ENCODE measurements at places on chromosomes 6 and 20.

DNA sequence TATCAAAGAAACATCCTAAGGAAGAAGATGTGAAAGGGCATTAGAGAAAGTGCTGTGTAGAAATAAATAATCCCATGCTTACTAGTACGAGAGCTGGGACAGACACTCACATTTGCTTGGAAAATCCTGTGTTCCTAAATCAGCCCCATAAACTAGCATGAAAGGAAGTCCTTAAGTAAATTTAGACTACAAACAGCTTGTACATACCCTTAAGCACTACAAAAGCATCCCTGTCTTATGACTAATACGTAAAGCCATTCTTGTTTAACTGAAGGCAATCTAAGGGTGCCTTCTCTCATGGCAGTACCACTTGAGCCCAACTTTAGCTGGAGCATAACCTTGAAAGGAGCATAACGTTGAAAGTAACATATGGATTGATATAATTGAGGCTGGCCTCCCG is 15.4 kb upstream of the FOXQ1 start:
- DNase-seq: no peak

- no peak for DNase-seq
Observed at GRCh38 chr6:130069485-130069884, 51.1 kb downstream of the L3MBTL3 start.

DNA sequence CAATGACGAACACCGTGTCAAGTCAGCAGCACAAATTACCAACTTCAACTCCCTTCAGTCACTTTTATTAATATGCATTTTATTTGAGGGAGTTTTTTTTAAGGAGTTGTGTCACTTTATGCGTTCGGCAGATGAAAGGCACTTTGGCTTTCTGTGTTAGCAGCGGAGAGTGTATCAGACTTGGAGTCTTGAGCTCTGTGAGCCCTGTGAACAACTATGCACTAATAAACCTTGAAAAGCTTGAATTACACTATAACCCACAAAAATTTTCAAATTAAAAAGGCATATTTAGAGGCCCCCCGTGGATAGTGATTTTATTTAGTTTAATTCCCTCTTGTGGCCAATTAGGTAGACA is 335.3 kb upstream of the NT5E start:
- DNase-seq: no peak

DNA sequence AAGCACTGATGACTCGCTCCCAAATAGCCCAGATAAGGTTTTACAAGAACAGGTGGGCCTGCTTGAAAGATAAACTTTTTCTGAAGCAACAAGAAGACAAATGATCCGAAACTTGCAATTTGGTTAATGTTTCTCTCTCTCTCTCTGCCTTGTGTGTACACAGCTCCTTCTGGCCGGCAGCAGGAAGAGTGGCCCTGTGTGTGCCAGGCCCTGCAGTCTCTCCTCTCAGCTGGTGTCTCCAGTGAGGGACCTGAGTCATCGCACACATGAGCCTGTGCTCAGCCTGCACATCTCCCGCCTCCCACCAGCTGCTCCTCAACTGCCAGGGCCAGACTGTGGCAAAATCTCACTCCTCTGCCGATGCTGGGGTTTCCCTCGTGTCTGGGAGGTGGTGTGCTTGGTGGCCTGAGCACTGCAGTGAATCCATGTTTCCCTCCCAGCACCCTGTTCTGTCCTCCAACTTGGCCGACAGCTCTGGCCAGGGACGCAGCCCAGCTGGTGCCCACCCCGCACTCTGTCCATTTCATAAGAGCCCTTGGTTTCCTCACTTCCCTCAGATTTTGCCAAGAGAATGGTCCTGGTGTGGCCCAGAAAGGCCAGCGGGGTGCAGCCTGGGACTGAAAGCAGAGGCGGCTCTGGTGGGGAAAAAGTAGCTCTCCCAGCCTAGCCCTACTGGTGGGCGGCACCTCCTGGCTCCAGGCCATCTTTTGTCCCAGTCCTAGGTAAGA is 49.4 kb downstream of the ERMARD start:
- DNase-seq: no peak

GRCh38 chr20:8127553-8128255 is 4.4 kb upstream of the PLCB1 start:
- DNase-seq: no peak

DNA sequence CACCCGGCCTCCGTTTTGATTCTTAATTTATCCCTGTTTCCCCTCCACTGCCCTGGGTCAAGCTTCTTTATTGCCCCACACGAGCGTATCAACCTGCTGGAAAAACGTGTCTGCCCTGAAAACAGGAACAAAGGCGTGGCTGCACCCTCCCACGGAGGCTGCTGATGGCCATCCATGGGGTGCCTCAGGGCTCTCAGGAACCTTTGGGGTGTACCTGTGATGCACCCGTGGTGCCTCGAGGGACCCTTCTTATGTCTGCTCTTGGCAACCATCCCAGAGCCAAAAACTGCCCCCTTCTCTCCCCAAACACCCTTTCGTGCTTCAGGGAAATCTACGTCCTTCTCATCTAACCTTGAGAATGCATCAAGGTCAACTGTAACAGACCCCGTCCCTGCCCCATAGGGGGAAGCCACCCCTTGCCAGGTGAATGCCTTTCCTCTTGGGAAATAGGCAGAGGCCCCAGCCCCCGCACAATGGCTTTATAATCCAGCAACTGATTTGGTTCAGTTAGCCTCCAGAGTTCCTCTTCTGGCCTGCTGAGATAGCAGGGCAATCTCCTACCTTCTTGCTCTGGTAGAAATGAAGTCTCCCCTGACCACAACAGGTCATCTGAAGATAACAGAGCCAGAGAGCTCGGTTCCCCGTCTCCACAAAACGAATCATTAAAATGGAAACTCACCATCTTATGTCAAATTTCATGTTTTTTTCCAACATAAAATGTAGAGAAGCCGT is 29.4 kb downstream of the PSMG4 start:
- no peak for DNase-seq
